ENCODE measurements at places on chromosomes 5 and 9.

DNA sequence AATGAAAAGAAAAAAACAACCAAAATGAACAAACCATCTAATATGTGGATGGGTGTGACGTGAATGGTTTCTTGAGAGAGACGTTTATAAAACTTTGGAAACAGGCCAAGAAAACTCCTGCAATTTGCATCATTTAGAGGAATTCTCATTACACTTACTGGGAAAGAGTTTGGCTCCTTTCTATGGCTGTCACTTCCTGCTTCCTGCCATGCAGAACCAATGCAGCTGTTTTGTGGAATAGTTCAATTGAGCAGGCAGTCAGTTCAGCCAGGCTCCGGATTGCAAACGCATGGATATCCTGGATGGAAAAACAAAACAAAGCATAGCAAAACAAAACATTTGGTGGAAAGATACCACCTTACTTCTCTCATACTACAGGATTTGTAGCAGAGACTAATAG lies 36.6 kb downstream of the FAM114A2 start:
- no peak for DNase-seq

DNA sequence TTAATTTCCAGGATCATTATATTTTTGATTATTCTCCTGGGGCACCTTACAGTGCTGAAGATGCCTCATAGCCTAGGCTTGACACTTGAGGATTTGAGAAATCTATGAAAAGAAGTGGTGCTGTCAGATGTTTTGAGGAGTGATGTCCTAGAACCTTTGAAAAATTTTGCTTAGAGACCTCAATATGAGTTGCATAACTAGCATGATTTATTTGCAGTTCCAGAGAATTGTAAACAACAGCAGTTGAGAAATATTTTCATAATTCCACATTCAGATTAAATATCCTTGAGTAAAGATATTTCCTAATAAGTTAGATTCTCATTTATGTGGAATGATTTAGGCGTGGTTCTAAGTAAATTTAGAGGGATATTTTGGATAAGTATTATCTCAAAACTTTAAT lies 225.8 kb downstream of the ADAMTSL1 start:
- DNase-seq: no peak

DNA sequence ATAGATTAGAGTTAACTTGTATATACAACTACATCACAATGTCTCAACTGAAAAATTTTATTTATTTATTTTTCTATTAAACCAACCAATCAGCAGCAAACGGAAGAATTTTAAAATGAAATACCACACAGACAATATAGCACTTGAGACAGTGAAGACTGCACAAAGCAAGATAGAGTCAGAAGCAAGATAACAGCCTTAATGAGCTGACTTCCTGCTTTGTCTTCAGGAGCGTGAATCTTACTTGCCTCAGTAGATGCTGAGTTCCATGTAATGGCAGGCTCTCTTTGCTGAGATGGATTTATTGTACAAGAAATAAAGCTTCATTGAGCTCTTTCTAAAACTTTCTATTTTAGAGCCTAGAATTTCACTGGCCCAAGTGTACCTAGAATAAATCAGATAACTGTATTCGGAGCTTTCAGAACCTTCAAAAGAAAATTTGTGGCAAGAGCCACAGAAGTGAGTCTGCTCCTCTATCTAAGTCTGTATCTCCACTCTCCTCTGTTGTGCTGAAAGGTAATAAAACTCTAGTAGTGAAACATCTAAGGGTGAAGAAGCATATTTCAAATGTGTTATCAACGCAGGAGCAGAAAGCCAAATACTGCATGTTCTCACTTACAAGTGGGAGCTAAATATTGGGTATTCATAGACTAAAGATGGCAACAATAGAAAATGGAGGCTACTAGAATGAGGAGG lies 83.3 kb upstream of the ANKRD55 start:
- no peak for DNase-seq

GRCh38 chr5:98205691-98206461 lies 567.6 kb upstream of the RGMB start:
- DNase-seq: no peak

DNA sequence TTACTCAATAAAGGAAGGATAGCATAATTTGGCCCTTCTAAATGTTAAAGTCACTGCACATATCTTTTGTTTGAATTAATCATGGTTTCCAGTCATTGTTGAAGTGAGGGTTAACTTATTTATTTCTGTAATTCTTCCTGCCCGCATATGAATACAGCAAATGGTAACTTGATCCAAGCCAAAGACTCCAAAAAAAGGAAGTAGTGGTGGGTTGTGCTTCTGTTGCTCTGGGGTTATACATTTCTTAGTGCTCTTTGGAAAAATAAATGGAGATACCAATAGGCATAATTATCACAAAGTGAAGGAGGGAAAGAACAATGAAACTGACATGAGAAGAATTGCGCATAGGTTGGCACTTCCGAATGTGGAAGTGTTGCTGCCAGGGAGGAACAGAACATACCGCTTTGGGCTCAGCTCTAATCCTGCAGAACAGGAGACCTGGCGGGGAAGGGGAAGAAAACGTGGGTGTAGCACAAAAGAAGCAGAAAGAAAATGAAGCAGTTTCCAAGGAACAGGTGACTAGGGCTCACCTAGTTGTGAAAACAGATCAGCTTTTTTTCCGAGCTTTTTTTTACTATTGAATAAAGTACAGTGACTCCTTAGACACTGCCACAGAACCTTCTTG lies 69.7 kb upstream of the TAF11L2 start:
- no peak for DNase-seq

- no peak for DNase-seq
These were observed 40.9 kb downstream of the VAV2 start for GRCh38 chr9:133951265-133951664.

- DNase-seq: no peak
These were observed 247.1 kb upstream of the ELAVL2 start for GRCh38 chr9:24073007-24073592.

GRCh38 chr9:87498811-87499360 lies 1.2 kb downstream of the DAPK1 start:
- no peak for DNase-seq

DNA sequence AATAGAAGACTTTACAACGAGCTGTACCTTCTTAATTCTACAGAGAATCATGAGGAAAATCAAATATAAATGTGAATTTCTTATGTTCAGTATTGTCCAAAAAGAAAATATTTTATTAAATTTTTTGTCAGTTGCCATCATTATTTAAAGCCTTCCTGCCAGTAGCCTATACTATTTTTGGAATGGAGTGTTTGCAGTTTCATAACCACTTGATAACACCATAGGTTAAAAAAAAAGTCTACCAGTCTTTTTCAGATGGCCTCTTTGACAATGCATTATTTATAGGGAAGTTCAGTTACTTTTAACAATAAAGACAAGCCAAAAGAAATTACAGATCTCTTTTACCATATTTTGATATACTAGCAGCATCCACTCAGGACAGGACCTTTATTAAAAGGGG lies 80.3 kb upstream of the CCDC152 start:
- no peak for DNase-seq

Data from islet precursor cell (in vitro differentiated cells).